ENCODE measurements at places on chromosomes 12 and 14.
A peak's percentile ranks its signal among the peaks of the same experiment; 100 is the strongest.

DNA sequence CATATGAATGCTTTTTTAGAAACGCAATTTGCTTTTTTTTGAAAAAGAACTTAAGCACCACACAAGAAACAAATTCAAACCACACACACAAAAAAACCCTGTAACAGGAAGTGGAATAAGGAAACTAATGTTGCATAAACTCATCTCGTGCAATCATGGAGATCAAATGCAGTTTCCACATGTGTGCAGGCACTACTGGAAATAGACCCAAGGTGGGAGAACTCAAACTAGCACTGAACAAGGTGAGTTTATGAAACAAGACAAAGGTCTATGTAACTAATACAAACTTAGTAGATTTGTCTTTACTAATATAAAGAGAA, 17.5 kb downstream of the NIN start:
- peak; percentile 73 for DNase-seq

- DNase-seq = peak; percentile 74
Observed at GRCh38 chr14:50954811-50955372, 10.6 kb upstream of the PYGL start.

- DNase-seq = no peak
Observed at GRCh38 chr14:22097072-22097471, 423.5 kb upstream of the OR4E1 start.

DNA sequence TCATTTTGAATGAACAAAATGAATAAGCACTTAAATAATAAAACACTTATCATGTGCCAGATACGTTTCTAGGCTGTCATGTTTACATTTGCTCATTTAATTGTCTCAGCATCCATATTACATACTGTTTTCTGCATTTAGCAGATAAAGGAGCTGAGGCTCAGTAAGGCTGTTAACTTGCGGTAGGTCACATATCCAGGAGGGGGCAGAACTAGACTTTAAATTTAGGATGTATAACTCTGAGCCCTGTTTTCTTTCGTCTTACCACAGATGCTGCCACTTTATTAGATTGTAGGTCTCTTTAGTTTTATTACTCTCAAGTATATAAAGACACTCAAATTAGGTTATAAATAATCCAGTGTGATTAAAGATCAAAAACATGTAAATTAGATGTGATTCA, 17.7 kb downstream of the IRAK4 start:
- peak; percentile 74 for DNase-seq

DNA sequence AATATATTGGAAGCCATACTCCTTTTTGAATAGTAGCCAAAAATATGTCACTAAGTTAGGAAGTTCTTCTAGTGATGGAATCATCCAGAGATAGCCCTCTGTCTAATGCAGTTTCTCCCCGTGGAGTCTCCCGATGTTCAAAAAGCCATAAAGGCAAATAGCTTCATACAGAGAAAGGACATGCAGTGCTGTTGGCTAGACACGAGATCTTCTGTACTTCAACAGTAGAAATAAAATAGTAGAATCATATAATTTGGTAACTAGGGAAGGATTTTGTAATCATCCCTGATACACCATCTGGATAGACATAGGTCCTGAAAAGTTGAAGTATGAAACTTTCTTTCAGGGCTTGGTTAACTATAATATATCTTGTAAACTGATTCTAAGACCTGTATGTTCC, 27.6 kb downstream of the LRFN5 start:
- DNase-seq = no peak
